ENCODE measurements at places on chromosomes 2 and 18.

- DNase-seq: no peak
Observed at GRCh38 chr2:236972491-236973342, 113.0 kb upstream of the COPS8 start.

- no peak for DNase-seq
Observed at GRCh38 chr2:158484892-158485556, 28.3 kb downstream of the PKP4 start.

- no peak for DNase-seq
Observed at GRCh38 chr2:213069531-213069930, 81.9 kb downstream of the IKZF2 start.

DNA sequence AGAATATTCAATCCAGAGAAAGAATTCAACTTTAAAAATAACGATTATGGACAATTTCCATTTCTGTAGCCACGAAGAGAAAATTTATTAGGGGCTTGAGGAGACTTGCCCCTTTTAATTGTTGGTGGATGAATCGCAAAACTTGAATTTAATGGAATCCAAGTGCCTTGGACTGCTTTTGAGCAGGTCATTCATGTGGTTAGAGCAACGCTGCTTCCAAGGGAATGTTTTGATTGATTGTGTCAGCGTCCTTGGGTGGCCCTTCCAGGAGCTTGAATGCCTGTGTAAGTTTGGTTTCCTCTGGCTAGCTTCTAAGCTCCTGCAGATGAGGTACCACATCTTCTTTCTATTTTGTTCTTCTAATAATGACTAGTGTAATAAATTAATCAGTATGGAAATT lies 213.4 kb downstream of the LTBP1 start:
- no peak for DNase-seq

GRCh38 chr2:70531419-70532086 lies 22.1 kb downstream of the TGFA start:
- no peak for DNase-seq

DNA sequence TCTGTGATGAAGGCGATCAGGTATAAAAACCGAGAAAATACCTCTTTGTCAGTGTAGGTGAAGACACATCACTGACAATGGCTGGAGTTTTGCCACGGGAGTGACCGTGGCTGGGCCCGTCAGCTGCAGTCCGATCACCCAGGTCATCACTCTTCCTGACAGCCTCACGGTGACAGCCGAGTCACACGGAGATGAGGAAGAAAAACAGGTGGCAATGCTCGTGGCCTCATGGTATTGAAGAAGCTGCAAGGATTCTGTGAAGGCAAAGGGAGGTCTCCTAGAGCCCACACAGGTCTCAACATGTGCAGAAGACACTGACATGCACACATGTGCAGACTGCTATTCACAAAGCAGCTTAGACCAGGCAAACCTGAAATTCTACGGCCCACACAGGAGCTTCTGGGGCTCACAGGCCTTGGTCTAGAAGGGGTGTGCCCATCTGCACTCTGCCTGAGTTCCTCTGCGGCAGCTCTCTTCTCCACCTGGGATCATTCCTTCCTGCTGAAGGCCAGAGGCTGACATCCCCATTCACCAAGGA lies 7.4 kb downstream of the COPS9 start:
- DNase-seq: no peak

DNA sequence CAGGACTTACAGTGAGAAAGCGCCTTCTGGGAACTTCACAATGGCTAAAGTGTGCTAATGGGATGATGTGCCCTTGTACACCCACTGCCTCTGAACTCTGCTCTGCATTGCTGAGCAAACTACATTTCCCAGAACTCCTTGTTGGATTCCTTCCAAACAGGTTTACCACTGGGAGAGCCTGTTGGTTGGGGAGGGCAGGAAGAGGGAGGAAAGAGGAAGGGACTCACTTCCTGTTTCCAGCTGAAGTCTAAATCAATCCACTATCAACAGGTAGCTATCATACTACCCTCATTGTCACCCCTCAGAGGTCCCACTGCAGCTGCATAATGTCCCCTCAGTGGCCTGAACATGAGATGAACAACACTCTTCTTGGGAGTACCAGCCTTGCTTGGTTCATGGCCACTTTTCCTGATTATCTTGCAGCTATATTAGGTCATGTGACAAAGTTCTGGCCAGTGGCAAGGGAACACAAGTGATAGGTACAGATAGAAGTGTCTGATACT lies 109.7 kb downstream of the MSH2 start:
- DNase-seq: no peak

- no peak for DNase-seq
Observed at GRCh38 chr2:204971206-204971907, 426.1 kb downstream of the PARD3B start.

DNA sequence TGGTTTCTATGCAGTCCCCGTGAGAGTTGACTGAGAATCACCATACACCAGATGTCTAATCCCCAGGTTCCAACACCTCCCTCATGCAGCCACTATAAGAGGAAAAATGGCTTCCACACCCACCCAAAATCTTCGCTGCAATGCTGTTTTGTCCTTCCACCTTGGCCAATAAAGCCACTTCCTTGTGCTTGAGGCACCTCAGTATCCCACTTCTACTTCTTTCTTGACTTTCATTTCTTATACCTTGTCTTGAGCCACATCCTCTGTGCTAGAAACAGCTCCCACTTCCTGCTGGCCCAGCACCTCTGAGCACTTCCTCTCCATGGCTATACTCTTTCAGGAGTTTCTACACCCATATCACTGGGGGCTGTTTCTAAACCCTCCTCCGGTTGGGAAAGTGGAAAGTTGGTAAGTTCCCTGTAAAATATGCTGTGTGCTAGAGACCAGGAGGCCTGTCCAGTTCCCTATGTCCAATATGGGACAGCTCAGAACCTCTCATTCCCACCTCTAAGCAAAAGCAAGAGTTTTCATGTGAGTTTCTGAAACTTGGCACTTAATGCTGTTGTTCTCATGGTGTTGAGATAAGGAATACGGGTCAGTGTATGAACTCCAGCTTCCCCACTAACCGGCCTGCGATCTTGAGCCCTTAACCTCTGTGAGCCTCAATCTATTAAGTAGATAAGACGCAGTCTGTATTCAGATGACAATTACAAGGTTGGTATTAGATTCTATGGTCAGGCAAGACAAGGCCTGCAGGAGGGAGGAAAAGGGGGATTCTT lies 209.1 kb upstream of the ID2 start:
- no peak for DNase-seq

DNA sequence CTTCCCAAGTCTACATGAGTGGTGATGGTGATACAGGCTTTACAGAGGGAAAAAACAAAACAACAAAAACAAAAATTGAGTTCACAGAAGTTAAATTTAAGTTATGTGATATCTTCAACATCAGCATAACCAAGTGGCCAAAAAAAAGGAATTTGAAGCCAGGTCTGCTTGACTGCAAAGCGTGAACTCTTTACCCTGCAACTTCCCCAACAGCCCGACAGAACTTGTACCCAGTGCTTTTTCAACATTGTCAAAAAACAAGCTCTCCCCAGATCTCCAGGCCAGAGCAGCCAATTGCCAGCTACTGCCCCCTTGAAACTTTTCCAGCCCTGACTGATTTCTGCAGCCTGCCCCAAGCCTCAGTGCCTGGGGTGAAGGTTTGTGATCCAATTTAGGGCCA lies 76.7 kb downstream of the RNF144A start:
- DNase-seq: no peak

GRCh38 chr2:28277466-28277865 lies 115.2 kb upstream of the FOSL2 start:
- no peak for DNase-seq

DNA sequence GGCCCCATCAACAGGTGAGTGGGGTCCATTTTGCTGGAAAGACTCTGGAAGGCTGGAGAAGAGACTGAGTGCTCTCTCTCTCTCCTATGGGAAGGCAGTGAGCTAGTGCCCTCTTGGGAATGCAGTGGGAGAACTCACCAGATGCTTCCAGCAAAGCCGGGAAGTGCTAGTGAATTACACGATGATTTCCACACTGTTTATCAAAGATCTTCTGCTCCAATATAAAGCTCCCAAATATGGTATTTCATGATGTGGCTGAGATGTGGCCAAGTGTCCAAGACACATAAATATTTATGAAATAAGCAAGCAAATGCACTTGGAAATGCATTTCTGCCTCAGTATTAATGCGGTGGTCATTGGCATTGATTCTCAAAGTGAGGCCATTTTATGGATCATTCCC lies 135.9 kb downstream of the VAPA start:
- DNase-seq: no peak

GRCh38 chr2:10164601-10165000 lies 42.1 kb downstream of the RRM2 start:
- no peak for DNase-seq

GRCh38 chr18:75168619-75169018 lies 40.3 kb downstream of the PTGR3 start:
- no peak for DNase-seq

- no peak for DNase-seq
Observed at GRCh38 chr2:196592331-196592910, 47.1 kb upstream of the CCDC150 start.

- DNase-seq: no peak
Observed at GRCh38 chr2:203707530-203707929, 1.1 kb downstream of the CD28 start.

GRCh38 chr18:61371111-61371510 lies 37.9 kb downstream of the CDH20 start:
- DNase-seq: no peak

GRCh38 chr18:3114451-3114850 lies 101.5 kb upstream of the LPIN2 start:
- DNase-seq: no peak

GRCh38 chr2:106537047-106537446 lies 49.9 kb downstream of the CD8B2 start:
- no peak for DNase-seq

GRCh38 chr2:36659872-36660312 lies 36.6 kb upstream of the VIT start:
- no peak for DNase-seq

DNA sequence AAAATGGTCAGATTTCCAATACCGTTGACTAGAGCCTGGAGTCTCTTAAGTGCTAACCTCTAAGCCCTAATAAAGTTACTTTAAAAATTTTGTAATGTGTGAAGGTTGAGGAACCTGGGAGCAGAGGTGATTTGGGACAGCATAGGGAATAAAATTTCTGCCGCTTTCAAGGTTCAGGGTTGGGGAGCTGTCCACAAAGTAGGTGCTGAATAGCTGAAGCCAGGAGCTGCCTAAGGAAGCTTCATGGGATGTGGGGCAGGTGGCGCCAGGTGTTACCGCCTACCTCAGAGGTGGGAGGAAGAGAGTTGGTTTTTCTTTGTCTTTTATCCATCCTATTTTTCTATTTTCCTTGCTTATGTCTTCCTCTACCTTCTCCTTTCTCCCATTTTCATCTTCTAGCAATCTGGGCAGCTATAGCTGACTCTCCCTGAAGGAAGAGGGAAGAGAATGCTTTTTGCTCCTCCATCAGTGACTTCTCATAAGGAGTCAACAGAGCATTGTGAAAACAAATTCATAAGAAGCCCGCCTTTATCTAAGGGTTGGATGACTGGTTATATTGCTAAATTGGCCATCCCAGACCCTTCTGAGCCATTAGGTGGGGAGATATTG lies 178.7 kb downstream of the CLIP4 start:
- no peak for DNase-seq

GRCh38 chr2:172674034-172674967 lies 61.3 kb upstream of the RAPGEF4 start:
- DNase-seq: no peak

DNA sequence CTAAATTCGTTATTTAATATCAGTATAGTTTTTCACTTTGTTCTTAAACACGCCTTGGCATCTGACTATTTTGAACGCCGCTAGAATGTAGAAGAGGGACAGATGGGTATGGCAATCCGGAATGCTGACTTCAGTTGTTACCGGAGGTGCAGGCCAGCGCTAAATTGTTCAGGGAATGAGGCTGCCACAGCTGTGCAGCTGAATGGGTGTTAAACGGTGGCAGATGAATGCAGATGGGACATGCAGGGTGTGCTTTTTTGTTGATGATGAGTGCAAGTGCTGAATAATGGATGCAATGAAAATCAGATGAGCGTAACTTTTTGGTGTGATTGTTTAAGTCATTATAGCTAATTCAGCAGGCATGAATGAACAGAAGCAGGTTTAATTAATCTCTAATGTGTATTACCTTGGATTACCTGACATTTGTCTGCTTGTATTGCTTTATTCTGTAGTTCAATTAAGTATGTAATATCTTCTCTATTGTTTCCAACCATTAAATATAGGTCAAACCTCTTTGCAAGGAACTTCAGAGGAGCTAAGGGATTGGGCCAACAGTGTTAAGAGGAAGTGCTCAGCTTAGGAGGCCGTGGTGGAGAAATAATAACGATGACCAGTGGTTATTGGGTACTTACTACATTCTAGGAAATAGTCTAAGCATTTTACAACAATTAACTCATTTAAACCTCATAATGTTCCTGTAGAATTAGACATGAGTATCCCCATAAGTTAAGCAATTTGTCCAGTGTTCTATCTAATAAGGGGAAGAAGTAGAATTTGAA lies 11.9 kb upstream of the CREG2 start:
- DNase-seq: no peak

GRCh38 chr2:105904938-105905337 lies 160.2 kb downstream of the NCK2 start:
- no peak for DNase-seq

- no peak for DNase-seq
Observed at GRCh38 chr2:46034535-46034934, 262.7 kb upstream of the EPAS1 start.

DNA sequence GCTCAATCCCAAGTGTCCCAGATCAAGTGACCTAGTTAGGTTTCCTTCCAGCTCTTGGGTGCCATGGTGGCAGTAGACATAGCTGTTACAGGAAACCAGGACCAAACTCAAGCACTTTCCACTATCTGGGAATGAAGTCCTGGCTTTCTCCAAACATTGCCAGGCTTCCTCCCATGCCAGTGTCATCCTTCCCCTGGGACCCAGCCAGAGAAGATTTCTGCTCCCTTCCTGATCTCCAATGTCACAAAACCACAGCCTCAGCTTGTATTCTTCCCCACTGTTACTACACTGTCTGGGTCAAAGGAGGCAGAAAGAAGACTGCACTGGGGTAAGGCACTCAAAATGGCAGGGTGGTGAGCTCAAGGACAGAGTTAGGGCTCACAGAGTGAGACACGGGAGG lies 347.1 kb downstream of the TNS1 start:
- DNase-seq: no peak

DNA sequence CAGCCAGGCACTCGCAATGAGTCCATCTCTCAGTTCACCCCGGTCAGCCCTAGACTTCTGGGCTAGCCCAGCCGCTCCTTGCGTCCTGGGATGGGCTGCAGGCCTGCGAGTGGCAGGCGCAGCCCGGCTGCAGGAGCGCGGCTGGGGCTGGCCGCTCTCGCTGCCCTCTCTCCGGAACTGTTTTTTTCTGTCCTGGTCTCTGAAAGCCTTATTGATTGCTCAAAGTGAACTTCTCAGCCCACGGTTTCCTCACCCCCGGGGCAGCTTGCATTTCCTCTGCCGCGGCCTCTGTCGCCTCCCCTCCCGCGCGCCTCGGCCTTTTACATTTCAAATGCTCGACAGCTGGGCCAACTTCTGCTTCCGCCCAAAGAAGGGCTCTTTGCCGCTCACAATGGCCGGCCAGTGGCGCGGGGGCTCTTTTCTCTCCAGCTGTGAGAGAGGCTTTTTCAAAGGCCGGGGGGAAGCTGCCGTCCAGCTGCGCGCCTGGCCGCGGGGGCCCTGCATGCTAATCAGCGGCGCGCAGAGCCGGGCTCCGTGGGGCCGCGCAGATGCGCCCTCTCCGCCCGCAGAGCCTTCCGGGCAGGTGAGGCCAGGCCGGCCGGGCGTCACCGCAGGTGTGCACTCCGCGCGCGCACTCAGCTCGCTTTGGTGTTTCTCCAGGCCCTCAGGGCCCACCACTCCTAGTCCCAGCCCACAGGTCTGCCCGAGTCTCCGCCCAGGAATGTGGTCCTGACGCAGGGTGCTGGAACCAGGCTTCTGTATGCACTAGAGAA lies 513.8 kb downstream of the RNF144A start:
- DNase-seq: no peak

GRCh38 chr18:21693322-21693721 lies 11.3 kb downstream of the ABHD3 start:
- DNase-seq: no peak

Measured in activated T-helper 1 cell treated with Interleukin-2 at 50 U/mL for 16 hours (primary cell).